ENCODE measurements at places on chromosomes 5 and 9.

- DNase-seq, result no peak
Measured at GRCh38 chr9:89889865-89890264, 285.1 kb downstream of the GADD45G start.

GRCh38 chr9:122403381-122404000 lies 32.7 kb downstream of the PTGS1 start:
- no peak for DNase-seq

DNA sequence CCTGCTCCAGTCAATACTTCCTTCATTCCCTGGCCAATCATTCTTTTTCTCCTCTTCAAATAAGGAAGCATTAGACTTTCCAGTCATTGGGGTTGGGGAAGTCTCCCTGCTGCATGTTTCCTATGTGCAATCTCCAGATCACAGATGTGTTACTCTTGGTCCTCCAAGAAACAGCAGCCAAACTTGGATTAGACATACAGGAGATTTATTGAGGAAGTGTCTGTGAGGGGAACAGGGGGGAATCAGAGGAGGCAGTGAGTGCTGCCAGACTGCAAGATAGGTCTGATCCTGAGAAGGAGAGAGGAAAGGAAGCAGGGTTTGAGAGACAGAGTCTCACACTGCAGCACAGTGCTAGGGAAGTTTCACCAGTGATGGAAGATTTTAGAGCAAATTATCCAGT lies 40.6 kb upstream of the SLIT3 start:
- DNase-seq, result no peak

- peak; percentile 21 for DNase-seq
Measured at GRCh38 chr5:63822614-63823013, 139.6 kb downstream of the HTR1A start.

GRCh38 chr5:95823738-95824609 lies 1.4 kb upstream of the GLRX start:
- DNase-seq, result no peak

DNA sequence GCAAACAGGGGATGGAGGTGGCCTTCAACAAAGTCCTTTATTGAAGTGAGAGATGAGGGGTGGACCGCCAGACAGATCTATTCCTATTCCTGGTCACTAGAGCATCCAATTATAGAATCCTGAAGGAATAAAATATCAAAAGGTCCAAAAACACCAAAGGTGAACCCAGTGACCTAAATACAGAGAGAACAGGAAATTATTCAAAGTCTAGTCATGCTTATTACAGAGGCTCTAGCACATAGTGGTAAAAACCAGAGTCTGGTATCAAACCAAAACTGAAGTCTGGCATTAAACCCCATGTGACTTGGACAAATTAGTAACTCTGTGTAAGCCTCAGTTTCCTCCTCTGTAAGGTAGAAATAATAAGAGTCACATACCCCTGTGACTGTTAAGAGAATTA lies 100.5 kb upstream of the SNX2 start:
- DNase-seq, result no peak

GRCh38 chr5:159911349-159911748 lies 4.9 kb upstream of the ADRA1B start:
- no peak for DNase-seq

DNA sequence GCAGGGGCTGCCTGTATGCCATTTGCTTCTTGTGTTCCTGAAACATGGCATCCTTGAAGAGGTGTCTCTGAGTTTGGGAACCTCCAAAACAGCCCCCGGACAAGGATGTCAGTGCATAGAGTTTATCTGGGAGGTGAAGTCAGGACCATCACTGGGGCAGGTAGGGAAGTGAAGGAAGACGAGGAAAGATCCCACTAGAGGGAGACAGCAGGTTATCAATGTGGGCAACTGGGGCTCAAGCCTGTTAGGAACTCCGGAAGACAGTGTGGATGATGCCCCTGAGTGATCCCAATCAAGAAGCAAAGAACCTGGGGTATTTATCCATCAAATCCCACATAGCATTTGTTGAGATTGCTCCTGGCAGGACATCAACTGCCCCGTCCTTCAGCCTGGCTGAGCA lies 233.1 kb downstream of the AGTPBP1 start:
- DNase-seq, result peak; percentile 14

DNA sequence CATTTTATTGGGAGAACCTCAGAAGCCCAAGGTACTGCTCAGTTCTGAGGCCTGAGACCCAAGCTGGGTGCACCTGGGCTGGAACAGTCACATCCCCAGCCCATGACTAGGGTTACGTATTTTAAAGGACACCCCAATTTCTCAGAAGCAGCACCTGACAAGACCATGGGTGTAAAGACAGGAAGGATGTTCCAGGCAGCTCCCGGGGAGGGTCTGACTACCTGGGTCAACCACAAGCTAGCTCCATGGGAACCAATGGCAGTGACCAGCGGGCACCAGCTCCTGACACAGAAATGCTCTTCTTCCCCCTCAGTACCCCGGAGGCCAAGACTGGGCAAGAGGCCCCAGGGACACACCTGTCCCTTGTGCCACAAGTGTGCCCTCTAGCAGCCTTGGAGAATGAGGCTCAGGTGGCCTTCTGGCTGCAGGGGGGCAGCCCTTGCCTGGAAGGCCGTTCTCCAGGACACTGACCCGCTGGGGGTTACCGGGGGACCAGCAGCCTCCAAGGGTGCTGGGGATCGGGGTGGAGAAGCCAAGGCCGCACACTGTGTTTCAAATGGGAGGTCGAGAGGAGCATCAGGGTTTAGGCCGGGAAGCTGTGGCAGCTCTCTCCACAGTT lies 52.6 kb downstream of the IPPK start:
- no peak for DNase-seq

- DNase-seq, result no peak
Measured at GRCh38 chr5:177154003-177154643, 20.6 kb downstream of the NSD1 start.

- DNase-seq, result no peak
Measured at GRCh38 chr9:122446819-122447484, 30.8 kb downstream of the OR1J1 start.

- no peak for DNase-seq
Measured at GRCh38 chr5:33576726-33577590, 136.2 kb downstream of the TARS1 start.

DNA sequence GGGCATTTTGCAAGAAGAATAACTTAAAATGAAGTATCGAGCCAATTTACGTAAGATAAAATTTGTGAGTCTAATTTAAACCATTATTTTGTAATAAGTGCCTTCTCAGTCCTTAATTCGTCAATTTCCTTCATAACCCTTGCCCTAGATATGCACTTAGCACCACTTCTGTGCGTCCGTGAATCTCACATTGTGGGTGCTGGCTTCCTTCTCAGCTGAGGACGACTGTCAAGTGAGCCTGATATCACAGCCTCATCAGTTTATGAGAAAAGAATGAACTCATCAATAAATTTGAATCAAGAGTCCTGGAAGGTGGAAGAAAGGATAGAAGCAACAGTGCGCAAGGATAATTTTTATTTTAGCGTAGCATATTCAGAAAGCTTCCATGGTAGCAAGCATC lies 64.5 kb downstream of the MARCHF11 start:
- DNase-seq, result no peak

DNA sequence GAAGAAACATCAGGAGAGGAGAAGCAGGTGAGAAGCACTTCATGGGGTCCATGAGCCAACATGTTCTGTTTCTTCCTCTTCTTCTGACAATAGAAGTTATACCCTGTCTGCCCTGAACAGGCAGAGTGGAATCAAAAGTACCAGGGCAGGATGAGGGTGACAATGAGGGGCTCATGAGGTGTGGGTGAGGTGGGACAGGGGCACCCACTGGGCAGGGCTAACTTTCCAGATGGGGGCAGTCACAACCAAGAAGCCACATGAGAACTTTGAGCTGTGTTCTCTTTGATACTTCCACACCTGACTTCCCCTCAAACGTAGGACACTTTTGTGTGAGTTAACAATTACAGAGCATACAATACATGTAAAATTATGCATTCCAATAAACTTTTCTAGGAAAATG lies 92.7 kb downstream of the LHFPL2 start:
- DNase-seq, result no peak

GRCh38 chr5:103519550-103519949 lies 43.0 kb downstream of the NUDT12 start:
- no peak for DNase-seq

- no peak for DNase-seq
Measured at GRCh38 chr9:8821910-8822666, 1022.5 kb upstream of the DMAC1 start.

GRCh38 chr9:19145881-19146280 lies 18.6 kb upstream of the PLIN2 start:
- no peak for DNase-seq

DNA sequence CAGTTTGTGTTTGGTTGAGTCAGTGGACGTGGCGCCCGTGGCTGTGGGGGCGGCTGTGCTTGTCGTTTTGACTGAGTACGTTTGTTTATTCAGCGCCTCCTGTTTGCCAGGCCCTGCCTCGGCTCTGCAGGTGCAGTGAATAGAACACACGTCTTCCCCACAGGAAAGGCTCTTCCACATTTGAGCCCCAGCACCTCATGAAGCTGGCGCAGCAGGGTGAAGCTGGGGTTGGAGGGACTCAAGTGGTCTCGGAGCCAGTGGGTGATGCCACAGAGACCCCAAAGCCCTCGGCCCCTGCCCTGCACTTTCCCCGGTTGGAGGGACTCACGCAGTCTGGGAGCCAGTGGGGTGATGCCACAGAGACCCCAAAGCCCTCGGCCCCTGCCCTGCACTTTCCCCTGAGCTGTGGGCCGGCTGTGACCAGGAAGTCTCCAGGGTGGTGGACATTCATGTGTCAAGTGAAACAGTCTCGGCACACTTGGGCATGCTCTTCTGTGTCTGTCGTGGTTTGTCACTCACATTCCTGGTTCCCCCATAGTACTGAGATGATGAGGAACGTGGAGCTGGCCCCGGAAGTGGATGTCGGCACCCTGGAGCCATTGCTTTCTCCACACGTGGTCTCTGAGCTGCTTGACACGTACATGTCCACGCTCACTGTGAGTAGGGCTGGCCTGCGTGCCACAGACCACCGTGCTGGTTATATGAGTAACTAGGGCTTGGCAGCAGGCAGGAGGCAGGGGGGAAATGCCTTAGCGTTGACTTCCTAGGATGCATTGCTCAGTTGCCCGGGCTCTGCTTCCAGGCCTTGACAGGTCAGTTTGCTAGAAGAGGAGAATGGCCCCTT lies 13.6 kb downstream of the EXOC3 start:
- no peak for DNase-seq

GRCh38 chr5:101976933-101977332 lies 319.2 kb downstream of the SLCO4C1 start:
- no peak for DNase-seq

GRCh38 chr5:6260846-6261245 lies 117.5 kb downstream of the MED10 start:
- no peak for DNase-seq

- DNase-seq, result no peak
Measured at GRCh38 chr9:35158501-35159280, 3.1 kb upstream of the UNC13B start.

DNA sequence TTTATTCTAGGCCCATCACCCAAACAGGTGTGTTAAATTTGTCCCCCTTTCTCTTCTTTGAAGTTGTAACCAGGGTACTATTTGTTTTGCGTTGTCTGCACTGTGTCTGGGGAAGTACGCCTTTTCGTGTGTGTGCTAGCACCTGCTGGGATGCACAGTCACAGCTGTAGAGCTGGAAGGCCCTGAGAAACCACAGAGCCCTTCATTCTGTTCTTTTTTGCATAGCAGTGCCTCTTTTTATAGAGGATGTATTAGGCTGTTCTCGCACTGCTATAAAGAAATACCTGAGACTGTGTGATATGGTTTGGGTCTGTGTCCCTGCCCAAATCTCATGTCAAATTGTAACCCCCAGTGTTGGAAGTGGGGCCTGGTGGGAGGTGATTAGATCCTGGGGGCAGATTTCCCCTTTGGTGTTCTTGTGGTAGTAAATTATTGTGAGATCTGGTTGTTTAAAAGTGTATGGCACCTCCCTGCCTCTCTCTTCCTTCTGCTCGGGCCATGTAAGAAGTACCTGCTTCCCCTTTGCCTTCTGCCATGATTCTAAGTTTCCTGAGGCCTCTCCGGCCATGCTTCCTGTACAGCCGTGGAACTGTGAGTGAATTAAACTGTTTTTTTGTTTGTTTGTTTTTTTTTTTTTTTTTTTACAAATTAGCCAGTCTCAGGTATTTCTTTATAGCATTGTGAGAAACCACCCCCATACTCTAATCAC lies 14.0 kb downstream of the SEC61B start:
- DNase-seq, result no peak

GRCh38 chr5:149254506-149254905 lies 17.2 kb upstream of the AFAP1L1 start:
- DNase-seq, result no peak

DNA sequence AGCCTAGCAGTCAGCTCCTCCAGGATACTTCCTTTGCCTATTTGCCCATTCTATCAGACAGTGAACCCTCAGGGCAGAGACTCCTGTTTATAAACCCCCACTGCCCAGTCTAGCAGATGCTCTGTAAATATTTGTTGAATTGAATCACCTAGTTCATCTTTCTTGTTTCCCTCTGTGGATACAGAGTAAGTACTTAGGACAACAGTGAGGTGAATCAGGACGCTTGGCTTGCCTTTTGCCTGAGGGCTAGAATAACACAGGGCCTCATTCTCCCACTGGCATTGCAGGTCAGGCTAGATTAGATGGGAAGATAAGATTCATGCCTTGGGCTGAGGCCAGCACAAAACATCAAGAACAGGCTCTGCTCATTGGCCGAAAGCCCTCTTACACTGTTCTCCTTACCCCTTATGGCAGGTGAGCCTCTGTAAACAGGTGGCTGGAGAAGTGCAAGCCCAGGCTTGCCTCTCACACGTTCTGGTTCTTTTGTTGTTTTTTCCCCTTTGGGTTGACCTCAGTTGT lies 22.2 kb downstream of the TNFSF8 start:
- peak; percentile 29 for DNase-seq

GRCh38 chr9:130022566-130023143 lies 20.3 kb downstream of the FNBP1 start:
- no peak for DNase-seq

GRCh38 chr5:72157625-72157962 lies 50.3 kb downstream of the MAP1B start:
- no peak for DNase-seq

DNA sequence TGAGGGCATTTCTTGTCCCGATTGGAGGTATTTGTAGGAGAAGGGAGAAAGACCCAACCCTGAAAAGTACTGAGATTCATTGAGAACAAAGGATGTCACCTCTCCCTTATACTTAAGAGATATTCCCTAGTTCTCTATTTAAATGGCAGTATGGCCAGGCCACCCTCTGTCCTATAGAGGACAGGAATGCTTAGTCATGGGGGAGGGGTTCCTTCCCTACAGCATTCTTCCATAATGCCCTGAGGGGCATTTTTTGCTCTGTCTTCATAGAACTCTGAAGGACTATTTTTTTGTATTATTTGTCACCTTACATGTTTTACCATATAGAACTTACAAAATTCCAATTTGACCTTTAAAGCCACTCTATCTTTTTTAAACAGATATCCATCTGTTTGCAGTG lies 176.3 kb downstream of the TMEM161B start:
- DNase-seq, result no peak

GRCh38 chr5:120545007-120545406 lies 80.9 kb downstream of the PRR16 start:
- no peak for DNase-seq

DNA sequence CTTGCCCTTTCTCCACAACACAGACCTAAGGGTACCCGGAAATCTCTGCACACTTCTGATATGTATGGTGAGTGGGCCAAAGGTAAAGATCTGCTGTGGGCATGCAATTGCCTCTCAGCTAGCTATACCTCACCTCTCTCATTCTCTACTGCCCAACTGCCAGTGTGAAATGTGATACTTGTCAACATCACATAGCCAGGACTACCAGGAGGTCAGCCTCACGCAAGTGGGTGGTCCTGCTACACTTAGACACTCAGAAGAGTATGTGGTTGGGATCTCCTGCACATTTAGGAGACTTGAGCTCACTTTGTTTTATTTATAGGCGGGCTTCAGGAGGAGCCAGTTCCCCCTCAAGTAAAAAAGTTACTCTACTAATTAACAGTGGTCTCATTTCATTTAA lies 88.0 kb upstream of the MAN2A1 start:
- DNase-seq, result no peak

All from NCI-H524 (cell line).